OCI-LY7 (cell line): ENCODE measurements at places on chromosomes 3 and 15.

GRCh38 chr15:37050345-37050744 is 50.0 kb downstream of the MEIS2 start:
- DNase-seq: no peak

DNA sequence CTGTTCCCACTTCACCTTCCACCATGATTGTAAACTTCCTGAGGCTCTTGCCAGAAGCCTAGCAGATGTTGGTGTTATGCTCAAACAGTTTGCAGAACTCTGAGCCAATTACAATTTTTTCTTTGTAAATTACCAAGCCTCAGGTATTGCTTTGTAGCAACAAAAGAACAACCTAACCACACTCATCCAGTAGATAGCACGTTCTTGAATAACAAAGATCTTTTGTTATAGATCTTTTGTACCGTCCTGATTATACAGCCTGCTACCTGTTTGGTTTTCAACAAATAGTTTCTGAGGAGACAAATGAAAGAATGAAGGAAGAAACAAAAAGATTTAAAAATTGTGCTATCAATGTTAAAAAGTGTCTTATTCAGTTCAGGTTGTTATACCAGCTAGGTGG is 474.7 kb upstream of the ALCAM start:
- DNase-seq: no peak

DNA sequence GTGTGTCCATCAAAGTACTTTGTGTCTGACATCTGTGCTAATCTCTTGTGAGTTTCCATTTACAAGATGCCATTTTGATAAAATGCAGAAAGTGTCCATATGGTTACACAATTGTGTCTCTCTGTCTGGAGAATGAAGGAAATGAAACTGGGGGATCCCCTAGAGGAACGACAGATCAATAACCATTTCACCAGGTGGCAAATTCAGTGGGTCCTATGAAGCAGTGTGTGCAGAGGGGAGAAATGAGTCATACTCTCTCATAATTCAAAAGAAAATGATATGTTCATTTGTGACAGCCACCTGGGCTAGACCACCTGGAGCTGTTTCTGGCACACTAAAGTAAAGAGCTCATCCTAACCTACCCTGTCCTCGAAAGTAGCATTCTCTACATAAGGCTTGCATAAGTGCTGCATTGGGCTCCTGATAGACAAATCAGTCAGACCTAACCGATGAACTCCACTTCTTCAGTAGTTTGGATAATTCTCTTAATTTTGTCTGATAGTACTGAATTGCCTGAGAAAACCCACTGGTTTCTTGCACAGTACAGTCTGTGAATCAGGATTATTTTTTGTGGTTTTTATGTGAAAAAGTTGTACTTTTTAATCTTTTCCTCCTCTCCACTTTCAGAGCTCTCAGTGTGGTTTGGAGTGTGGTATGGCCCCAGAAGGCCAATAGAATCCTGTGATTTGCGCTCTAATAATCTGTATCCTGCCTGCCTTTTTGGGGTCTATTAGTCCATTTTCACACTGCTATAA is 10.3 kb upstream of the CD47 start:
- peak; percentile 90 for DNase-seq

DNA sequence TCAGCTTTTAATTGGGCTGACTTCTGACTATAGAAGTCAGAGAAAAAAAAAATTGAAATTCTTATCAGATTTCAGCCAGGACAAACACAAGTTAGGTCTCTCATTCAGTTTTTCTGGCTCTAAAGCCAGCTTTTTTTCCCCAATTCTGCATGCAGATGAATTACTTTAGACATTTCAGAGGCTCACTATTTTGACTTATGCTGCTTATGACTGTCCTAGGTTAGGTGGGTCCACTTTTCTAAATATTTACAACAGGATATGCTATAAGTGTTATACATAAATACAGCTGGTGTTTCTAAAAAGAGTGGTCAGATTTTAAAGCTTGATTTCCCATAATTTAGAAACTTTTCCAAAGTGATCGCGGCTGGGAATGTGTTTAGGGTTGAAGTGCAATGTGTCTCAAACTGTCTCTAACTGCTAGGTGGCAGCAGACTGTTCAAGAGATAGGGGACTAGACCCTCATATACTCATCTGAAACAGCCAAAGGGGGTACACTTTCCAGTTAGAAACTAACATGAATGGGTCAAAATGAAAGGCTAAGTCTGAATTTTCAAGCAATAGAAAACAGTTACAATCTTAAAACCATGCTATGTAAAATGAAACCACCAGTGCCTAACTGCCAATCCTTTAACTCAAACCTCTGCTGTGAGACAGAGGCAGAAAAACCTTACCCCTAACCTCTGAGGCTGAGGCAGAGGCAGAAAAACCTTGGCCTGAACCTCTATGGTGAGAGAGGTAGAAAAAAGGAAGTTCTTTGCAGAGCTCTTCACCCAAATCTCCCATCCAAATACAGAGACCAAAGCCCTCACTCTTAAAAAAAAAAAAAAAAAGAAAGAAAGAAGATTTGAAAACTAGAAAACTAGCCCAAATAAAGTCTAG is 596.0 kb downstream of the NTRK3 start:
- DNase-seq: no peak

DNA sequence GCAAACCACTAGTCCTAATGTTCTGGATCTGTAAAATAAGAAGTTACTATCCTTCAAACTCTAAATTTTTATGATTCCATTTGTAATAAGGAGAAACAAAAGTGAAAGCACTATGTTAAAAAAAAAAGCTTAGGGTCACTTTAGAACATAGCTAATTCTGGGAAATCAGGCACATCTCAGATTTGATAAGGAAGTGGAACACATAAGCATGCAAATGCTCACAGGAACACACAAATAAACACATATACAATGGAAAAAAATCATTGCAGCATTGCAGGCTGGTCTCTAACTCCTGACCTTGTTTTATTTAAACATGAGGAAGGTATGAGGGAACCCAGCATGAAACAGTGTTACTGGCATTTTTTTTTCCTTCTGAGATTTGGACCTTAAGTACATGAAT is 63.2 kb upstream of the TNFSF10 start:
- no peak for DNase-seq

DNA sequence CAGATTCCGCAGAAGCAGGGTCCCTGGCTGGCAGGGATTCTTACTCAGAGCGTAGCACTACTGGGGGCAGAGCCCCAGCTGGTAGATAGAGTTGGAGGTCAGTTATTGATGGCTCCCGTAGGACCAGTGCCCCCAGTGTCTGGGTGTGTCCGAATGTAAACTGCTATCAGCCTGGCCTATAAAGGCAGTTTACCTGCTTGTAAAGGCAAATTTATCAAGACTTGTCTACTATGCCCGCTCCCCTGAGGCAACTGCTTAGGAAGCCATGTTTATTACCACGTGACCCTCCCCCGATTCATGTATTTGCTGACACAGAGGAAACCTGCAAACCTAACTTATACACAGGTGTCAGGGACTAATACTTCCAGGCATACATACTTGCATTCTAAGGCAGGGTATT is 607 bp upstream of the PPP1R14D start:
- DNase-seq: no peak

DNA sequence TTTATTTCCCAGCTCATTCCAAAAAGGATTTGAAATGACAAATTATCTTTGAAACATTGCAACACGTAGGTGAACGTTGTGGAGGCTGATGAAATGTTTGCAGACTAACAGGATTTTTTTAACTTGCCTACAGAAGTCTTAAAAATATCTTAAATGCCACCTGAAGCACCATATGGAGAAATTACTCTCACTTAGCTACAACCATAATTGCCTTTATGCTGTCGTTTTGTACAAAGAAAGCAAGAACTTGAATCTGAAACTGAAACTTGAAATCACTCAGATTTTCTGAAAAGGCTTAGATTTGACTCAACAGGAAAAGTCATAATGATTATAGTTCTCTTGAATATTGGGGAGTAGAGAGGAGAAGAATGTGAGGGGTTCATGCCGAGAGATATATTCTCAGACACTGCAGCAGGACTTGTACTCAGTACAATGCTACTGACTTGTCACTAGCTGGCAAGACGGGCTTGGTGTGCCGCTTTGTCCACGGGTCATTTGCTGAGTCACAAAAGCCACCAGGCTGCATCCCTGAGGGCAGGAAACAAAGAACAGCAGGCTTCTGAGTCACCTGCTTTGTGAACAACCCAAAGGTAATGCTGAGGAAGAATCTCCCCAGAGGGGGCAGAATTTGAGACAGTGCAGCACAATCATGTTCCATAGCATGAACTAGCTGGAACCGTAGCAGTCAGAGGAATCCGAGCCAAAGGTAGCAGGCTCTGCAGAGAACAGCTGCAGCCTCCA is 7.1 kb upstream of the FMN1 start:
- peak; percentile 50 for DNase-seq

GRCh38 chr15:101052031-101052620 is 133.0 kb downstream of the LRRK1 start:
- no peak for DNase-seq

DNA sequence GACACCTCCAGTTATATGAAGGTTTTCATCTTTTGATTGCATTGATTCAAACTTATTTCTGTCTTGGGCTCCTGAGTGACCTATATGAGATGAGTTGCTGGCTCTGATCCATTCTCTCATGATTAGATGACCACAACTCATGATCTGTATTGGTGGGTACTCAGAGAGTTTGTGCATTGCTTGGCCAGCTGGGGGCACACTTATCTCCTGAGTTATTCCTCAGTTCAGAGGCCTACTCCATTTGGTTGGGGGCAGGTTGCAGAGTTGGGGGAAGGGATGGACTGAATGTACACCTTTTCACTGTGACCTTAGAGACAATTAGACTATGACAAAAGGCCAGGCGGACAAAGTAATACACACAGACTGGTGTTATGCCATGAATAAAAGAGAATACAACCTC is 166.2 kb upstream of the SEMA6D start:
- DNase-seq: no peak

DNA sequence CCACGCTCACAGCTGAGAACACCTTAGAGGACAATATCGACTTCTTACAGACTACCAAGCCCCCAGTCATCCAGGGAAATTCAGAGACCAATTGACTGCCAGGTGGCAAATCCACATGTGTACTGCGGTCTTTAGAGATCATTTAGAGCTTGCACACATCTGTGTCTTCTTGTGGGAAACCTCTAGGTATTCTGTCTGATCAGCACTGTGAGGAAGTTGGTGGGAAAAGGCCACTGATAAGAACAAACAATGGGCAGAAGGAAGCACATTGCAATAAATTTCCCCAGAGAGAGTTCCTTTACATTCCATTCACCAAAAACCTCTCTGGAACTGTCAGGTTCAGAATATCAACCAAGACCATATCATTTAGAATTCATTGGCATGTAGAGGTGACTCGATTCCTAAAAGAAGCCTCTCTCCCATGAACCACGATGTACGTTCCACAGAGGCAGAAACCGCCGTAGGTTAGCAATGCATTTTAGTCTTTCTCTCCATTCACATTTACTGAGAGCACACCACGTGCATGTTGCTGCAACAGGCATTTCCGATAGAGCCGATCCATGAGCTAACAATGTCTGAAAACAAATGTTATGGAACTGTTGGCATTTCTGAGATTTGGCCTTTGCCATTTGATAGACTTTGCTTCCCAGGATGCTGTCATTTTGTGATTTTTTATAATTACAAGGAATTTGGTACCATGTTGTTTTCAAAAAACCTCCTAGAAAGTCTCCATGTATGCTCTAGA is 287.3 kb upstream of the TPRG1 start:
- DNase-seq: no peak

DNA sequence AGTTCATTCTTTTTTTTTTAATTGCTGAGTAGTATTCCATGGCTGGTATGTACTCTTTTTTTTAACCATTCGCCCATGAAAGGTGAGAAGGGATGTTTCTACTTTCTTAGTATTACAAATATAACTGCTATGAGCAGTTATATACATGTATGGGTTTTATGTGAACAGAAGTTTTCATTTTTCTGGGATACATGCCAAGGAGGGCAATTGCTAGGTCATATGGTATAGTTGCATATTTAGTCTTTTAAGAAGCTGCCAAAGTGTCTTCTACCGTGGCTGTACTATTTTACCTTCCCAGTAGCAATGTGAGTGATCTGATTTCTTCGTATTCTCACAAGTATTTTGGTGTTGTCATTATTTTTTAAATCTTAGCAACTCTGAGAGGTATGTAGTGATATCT is 11.2 kb upstream of the KLHL40 start:
- no peak for DNase-seq

DNA sequence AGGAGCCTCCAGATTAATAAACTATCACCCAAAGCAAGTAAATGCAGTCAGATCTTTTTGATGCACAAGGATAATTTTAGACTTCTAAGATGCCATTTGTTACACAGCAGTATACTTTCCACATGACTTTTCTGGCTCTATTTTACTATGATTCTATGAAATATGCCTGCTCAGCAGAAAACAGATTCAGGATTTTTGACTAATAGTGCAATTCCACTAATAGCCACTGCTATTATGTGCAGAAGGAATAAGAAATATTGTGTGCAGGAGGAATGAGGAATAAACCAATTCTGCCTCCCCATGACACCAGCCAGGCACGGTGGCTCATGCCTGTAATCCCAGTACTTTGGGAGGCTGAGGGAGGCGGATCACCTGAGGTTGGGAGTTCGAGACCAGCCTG is 11.5 kb upstream of the SPPL2A start:
- DNase-seq: no peak

DNA sequence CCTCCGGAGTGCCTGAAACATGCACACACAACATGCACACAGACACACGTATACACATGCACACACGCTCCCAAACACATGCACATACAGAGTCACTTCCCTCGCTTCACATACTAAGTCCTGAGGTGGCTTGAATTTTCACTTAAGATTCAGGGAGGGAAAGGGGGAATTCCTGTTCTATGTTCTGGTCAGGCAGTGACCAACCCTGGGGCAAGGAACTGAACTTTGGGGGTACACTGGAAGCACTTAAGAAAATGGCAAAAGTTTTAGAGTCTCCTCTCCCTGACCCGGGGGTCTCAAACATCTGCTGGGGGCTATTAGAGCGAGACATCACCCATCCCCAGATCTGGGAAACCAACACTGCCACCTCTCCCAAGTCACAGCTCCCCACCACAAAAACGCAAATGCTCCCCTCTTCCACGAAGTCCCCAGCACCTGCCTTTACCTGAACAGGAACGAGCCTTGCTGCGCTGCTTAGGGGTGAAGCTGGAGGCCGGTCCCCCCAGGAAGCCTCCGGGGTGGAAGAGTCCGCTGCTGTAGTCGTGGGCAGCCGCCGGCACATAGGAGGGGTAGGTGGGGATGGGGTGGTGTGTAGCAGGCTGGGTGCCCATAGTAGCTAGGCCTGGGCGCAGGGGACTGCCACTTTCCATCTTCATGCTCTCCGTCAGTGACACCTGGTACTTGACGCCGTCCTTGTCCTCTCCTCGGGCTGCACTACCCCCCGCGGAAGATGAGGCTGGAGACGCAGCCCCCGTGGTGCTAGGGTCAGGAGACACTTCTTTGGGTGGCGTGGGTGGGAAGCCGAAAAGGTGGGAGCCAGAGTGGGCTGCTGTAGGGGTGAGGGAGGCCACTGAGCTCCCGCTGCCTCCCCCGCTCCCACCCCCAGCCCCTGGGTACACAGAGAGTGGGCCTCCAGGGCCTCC is 7.5 kb downstream of the GATA2 start:
- DNase-seq: no peak

DNA sequence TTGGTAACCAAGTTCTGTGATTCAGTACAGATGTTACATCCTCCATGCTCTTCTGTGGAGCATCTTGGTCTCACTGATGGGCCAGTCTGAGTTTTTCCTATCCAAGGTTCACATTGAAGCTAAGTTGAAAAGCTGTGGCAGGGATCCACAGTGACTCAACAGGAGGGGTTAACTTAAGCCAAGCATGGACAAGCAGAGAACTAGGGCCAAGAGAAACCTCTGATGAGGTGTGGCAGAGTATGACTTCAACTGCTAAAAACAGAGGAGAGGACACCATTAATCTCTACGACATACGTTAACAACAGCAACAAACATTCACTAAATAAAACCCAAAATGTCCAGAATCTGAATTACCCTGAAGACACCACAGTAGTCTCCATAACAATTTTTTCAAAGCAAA is 268.1 kb upstream of the UBE2E2 start:
- no peak for DNase-seq
